ENCODE measurements at places on chromosomes 12 and 14.

GRCh38 chr14:57884175-57884574, 18.3 kb upstream of the SLC35F4 start:
- no peak for DNase-seq

DNA sequence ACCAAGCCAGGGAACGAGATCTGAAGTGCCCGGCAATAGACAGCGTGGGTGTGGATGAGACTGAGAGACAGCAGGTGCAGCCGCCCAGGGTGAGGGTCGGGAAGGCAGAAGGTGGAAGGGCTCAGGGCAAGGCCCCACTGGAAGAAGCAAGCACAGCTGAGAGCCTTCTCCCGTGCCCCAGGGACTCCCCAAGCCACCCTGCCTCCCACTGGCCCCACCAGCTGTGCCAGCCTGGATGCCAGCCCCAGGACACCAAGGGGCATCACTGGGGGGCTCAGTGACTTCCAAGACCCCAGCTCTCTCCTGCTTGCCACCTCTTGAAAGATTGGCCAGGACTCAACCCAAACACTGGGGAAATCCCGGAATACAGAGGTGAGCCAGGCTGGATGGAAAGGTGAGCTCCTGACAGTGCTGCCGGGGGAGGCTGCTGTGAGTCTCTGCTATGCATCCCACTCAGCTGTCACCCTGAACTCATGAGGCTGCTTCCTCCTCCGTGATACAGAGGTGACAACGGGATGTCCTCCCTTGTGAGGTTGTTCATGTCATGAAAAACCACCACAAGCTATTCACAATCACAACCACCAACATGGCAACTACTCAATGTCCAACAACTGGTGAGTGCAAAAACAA, 13.8 kb downstream of the TESC start:
- no peak for DNase-seq

GRCh38 chr14:65131301-65131701, 29.0 kb upstream of the MAX start:
- no peak for DNase-seq

GRCh38 chr14:84064316-84065125, 1465.4 kb upstream of the FLRT2 start:
- no peak for DNase-seq

GRCh38 chr12:25014961-25015360, 66.1 kb upstream of the BCAT1 start:
- DNase-seq, result no peak

GRCh38 chr12:8890313-8891085, 23.8 kb upstream of the PHC1 start:
- peak; percentile 80 for DNase-seq

DNA sequence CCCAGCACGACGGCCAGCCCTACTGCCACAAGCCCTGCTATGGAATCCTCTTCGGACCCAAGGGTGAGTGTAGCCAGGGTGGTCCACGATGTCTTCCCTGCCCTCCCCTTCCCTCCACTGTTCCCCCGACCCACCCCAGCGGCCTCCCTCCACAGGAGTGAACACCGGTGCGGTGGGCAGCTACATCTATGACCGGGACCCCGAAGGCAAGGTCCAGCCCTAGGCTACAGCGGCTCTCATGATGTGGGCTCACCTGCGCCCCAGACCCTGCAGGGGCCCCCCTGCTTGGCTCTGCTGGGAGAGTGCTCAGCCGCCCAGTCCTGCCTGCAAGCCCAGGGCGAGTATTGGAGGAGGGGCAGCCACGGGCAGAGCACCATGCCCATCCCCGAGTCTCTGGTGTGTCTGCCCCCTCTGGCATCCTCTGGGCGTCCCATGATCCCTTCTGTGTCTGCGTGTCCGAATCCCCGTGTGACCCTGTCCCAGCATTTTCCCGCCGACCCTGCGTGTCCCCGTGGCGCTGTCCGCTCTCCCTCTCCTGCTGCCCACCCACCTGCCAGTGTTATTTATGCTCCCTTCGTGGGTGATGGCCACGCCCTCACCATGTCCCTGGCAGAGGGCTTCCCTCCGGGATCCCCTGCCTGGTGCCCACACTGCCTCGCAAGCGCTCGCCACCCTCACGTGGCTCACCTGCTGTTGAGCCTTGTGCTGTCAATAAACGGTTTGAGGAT, 5.0 kb downstream of the CRIP2 start:
- no peak for DNase-seq

DNA sequence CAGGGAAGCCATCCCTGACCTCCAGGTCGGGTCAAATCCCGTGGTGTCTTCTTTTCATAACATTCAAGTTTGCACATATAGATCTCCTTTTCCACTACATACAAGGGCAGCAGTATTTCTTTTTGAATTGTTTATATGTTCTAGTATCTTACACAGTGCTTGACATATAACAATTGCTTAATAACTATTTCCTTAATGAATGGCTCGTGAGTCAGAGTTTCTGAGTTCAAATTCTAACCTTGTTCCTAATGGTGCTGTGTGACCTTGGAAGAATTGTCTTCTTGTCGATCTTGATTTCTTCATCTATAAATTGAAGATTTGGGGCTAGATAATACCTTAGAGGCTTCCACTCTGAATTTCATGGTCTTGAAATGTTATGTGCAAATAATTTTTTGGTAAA, 57.2 kb upstream of the PELI2 start:
- DNase-seq, result no peak

Measured in right forelimb (tissue), 1 donor.